ENCODE measurements at places on chromosomes 5 and 9.

DNA sequence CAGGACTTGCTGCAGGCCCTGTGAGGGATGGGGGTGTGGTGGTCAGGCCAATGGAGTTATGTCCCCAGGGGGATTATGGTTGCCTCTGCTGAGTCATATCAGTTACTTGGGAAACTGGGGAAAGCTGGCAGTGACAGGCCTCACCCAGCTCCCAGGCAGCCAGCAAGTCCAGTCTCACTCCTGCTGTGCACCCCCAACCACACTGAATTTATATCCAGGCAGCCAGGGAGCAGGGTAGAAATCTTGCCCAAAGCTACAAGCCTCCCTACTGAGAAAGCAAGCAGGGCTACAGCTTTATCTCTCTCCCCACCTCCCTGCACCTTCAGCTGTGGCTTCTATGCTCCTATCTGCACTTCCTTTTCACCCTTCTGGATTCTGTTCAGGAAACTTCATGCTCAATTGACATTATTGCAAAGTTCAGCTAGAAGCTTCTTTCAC, 2076.0 kb upstream of the CDH9 start:
- peak; percentile 89 for DNase-seq

GRCh38 chr9:4386819-4387218, 87.0 kb upstream of the GLIS3 start:
- DNase-seq, result no peak

DNA sequence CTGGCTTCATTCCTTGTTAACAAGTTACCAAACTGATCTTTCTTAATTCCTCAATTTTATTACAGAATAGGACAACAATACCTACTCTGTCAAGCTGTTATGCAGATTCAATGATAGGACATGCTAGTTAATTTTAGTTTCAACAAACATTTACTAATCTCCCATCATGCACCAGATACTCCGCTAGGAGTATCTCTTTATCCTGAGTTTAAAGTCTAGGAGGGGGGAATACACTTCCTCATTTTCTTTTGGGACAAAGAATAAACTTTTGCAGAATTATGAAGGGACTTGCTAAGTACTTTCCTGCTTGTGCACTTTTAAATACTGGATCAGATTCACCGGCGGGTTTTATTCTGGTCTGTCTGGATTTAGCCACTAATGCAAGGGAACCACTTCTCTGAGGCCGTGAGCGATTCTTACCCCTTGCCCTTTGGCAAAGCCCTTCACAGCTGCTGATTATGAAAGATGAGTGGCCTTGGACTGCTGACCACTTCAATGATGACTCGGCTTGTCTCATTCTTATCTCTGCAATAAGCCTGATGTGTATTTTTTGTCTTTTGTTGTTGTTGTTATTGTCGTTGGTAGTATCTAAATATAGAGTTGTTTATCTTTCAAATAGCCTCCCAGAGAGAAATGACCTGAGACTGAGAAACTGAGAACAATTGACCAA, 73.9 kb downstream of the RMI1 start:
- no peak for DNase-seq

GRCh38 chr5:125536582-125536981, 790.1 kb upstream of the ZNF608 start:
- DNase-seq, result no peak

DNA sequence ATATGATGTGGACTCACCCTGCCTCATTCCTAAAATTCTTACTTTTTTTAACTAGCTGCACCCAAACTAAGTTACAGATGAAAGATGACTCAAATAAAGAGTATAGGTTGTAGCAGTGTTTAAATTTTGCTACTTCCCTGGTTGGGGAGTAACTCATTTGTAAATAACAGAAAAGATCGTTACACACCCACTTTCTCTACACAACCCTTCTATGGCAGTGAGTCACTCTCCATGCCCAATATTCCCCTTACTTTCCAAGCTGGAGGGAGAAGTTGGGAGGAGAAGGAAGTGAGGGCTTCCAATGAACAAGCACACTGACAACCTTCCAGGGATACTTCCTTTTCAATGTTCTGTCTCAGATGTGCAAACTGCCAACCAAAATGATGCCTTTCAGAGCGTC, 1.9 kb downstream of the RASEF start:
- peak; percentile 77 for DNase-seq

DNA sequence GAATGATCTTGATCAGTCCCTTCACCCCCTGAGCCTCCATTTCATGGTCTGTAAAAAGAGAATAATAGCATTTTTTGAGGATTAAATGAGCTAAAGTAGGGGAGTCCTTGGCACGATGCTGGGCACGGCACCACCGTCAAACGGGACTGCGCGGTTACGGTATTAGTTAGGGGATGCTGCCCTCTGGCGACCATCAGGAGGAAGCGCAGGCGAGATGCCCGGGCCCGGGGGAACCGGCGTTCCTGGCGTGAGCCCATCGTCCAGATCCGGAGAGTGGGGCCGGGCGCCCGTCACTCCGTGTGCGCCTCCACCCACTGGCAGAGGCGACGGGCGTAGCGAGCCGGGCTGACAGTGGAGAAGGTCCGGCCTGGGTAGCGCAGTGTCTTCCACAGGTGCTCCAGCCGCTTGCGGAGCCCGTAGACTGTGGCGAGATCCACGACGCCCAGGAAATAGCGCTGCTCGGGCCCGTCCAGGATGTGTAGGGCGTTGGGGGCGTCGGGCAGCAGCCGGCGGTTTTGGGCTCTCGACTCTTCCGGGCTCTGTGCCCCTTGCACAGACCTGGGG, 4.8 kb upstream of the ST6GALNAC4 start:
- peak; percentile 71 for DNase-seq

DNA sequence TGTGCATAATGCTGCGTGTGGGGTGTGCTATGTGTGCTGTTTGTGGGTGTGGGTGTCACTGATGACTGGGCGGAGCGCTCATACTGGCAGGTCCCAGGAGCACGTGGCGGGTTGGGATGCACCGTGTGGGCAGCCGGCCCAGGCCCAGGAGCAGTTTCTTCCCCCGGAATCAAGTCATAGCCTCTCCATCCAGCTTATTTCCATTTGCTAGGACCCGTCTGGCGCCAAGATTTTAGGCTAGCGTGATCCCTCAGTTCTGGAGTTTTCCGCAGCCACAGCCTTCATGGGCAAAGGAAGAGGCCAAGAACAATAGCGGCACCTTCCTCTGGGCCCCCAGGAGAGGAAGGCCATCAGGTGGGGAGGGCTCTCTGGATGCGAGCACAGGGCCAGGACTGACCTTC, 43.3 kb upstream of the NEURL1B start:
- no peak for DNase-seq

GRCh38 chr9:28834156-28834555, 1260.9 kb upstream of the C9orf72 start:
- DNase-seq, result no peak

DNA sequence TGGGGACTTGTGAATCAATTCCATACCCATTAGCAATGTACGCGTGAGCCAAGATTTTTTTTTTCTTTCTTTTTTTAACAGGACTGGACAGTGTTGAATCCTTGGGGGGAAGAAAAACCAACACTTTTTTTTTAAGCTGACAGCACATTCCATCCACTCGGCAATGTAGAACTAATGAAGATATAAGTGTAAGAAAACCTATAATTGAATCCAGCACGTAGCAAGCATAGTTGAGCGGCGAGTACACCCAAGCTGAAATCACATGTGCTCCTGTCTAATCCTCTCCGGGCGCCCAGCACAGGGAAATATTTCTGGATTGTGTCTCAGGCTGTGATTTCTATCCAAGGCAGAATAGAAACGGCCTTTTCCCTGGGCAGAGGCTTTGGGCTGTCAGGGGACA, 118.2 kb downstream of the BOD1 start:
- no peak for DNase-seq

DNA sequence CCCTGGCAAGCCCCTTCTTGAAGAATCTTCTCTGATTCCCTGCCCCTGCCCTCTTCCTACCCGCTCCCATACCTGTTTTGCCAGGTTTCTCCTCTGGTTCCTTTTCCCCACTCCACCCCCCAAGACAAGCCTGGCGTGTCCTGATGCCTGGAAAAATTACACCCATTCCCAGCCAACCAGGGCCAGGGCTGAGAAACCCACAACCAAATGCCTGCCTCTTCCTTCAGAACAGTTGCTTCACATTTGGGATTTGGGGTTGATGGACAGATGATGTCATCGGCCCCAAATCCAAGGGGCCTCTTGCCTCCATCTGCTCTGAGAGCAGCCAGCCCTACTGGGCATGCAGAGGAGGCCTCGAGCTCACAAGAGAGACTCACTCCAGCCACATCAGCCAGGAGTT, 8.8 kb upstream of the NEK6 start:
- DNase-seq, result no peak

- no peak for DNase-seq
Observed at GRCh38 chr5:134099288-134099872, 15.1 kb upstream of the TCF7 start.

DNA sequence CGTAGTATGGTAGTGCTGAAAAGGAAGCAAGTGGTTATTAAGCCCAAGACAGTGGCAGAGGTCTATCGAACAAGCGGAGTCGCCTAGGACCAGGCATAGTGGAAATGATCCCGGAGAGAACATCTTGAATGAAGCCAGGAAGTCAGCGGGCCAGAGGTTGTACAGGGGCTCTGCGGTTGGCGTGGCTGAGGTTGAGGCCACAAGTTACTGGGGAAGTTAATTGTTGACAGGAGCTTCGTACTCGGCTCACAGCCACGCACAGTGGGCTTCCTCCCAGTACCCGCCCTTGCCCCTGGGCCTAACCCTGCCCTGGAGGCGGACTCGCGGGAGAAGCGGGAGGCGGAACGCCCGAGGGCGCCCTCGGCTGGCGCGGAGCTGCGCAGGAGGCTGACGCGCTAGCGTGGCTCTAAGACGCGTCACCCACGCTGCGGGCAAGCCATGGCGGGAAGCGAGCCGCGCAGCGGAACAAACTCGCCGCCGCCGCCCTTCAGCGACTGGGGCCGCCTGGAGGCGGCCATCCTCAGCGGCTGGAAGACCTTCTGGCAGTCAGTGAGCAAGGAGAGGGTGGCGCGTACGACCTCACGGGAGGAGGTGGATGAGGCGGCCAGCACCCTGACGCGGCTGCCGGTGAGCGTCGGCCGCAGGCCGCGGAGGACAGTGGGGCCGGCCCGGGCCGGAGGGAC, at the start of gene FBXO4:
Gene FBXO4 (plus strand): TSS at position 410 of the 683 bp plus-strand sequence. CDS start 29 bp downstream, at position 439.
- DNase-seq, result peak; percentile 91
